ENCODE measurements at places on chromosomes 3 and 15.

- DNase-seq, result no peak
Observed at GRCh38 chr3:74789111-74789510, 174.7 kb upstream of the CNTN3 start.

GRCh38 chr3:17372362-17373210 is 369.8 kb downstream of the TBC1D5 start:
- DNase-seq, result no peak

DNA sequence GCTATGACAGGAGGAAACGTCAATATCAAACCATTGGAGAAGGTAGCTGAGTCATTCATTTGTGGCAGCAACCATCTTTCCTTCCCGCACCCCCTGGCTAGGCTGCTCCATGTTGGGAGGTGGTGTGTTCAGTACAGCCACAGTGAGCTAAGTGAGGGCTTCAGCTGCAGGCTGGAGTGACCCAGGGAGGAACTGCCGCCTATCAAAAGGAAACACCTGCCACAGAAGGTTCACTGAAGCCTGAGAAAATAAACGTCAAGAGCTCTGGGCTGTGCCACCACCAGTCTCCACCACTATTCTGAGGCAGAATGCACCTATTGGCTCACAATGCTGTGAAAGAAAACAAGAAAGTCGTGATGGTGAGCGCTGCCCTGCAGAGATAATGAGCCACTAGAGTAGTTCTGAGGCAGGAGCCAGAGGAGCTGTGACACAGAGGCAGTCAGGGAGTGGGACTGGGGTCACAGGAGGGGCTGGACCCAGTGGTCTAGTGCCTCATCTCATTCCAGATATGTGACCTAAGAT is 34.8 kb upstream of the CD47 start:
- no peak for DNase-seq

- no peak for DNase-seq
Observed at GRCh38 chr3:143216709-143217182, 97.2 kb downstream of the CHST2 start.

GRCh38 chr3:41448396-41448795 is 249.1 kb downstream of the CTNNB1 start:
- DNase-seq, result no peak

GRCh38 chr15:59879506-59880265 is 124.4 kb upstream of the FOXB1 start:
- DNase-seq, result no peak

GRCh38 chr3:102125994-102126368 is 276.7 kb downstream of the NFKBIZ start:
- DNase-seq, result no peak

- no peak for DNase-seq
Observed at GRCh38 chr15:39118510-39118909, 462.4 kb upstream of the THBS1 start.

DNA sequence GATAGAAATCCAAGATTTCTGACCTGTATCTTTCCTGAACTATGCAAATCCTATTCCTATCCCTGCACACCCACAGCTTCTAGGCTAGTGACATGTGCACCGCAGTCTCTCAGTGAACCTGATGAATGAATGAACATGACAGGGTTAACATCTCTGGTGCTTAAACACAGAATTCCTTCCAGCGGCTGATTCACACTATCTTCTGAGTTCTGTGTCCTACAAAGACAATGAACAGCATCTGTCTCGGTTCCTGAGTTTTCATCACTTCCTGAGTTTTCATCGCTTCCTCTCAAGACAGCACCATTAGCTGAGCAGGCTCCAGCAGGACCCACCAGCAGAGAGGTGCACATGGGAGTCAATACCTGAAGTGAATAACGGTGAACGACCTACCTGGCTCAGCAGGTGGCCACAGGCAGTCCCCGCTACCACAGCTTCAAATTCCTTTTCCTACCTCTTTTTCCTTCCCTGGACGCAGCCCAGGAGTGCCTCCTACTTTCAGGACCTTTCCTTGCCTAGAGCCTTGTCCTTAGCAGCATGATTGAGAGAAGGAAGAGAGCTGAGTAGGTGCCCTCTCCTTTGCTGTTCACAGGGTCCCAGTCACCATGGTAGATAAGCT is 113.5 kb downstream of the IGF2BP2 start:
- DNase-seq, result no peak

- no peak for DNase-seq
Observed at GRCh38 chr3:128081846-128082245, 29.6 kb downstream of the SEC61A1 start.

- DNase-seq, result no peak
Observed at GRCh38 chr3:97720417-97720816, 44.1 kb upstream of the ARL6 start.

- DNase-seq, result no peak
Observed at GRCh38 chr15:31352911-31353811, 26.5 kb downstream of the KLF13 start.

GRCh38 chr15:64767203-64767602 is 8.2 kb downstream of the RBPMS2 start:
- DNase-seq, result no peak

DNA sequence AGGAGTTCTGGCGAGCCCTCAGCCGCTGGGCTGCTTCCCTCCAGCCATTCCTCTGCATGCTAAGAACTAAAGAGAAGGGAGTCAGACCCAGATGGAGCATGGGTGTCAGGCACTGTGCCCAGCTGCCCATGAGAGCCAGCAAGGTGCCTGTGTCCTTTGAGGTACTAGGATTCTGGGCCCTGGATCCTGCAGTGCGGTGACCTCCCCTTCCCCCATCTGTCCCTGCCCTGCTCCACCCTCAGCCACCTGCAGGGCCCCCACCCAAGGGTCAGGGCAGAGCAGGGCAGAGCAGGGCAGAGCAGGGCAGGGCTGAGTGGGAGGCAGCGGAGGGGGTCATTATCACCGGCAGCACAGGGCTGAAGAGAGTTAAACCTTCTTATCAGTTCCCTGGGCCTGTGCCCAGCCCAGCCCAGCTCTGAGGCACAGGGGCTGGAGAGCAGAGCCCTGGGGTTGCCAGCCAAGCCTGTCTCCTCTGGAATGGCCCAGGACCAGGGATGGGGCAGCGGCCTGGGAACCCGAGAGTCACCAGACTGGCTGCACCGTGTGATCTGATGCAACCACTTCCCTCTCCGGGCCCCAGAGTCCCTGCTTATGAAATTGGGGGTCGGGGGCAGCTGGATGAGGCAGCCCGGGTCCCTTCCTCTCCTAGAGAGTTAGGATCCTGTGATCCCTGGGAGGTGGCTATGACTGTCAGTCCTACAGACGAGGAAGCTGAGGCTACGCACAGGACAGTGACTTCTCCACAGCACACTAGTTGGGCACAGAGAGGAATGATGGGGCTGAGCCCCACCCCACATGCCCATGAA is 17.3 kb downstream of the ZDHHC19 start:
- no peak for DNase-seq

DNA sequence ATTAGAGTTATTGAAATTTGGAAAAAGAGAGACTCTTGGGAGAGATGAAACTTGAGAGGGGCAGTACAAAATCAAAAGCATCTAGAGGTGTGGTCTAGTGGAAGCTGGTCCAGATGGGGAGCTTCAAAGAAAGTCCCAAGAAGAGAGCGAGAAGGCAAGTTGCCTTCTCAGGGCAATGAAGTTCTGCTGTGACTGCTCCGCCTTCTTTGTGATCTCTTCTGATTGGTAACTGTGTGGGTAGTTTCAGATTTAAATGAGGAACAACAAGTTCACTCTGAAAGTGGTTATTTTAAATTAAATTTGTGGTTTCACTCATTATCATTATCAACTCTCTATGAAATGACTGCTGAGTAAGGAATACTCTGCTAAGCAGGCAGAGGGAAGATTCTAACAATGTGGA is 233.3 kb downstream of the NLGN1 start:
- no peak for DNase-seq

- DNase-seq, result no peak
Observed at GRCh38 chr15:36682101-36682500, 102.7 kb downstream of the CDIN1 start.

- no peak for DNase-seq
Observed at GRCh38 chr3:154235330-154235729, 89.0 kb downstream of the DHX36 start.

DNA sequence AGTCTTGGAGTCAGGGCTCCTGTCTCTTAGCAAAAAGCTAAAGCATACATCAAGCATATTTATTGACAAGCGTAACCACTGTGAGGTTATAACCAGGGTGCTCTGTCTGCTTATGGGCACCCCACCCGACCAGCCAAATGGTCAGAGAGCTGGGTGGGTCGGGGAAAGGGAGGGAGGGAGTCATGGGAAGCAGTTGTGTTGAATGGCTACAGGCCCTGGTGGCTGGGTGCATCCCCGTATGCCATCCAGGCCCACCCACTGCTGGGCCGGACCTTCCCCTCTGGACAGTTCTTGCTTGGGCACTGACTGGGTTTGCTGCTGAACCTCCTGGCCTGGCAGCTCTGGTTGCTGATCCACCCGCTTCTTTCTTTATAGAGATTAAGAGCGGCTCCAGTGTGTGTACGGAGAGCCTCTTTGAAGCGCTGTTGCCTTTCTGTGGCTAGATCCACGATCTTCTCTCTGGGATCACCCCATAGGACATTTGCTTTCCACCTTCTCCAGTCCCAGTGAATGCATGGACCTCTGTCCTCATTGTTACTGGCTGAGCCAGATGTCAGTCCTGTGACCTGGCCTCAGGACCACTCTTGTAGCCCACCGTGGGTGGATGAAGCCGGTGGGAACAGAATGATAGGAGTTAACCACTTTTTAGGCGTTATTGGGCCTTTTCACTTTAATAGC is 59.6 kb downstream of the SMAD3 start:
- no peak for DNase-seq

- DNase-seq, result no peak
Observed at GRCh38 chr15:88255087-88255483, 1.5 kb downstream of the NTRK3 start.

DNA sequence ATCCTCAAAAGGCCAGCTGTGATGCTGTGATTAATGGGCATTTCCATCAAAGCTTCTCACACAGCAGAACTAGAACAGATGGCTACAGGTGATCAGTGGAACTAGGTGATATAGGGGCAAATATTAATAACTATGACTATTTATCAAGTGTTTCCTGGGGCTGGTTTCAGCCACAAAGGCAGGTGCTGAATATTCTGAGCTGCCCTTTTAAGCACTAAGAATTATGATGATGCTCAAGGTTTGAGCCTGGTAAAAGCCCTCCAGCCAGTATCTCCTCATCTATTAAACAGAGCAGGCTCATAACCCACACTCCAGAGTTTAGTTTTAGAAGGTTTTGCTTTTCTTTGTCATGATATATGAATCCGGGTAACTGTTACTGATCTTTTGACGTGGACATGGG is 129.5 kb upstream of the ACP3 start:
- no peak for DNase-seq

DNA sequence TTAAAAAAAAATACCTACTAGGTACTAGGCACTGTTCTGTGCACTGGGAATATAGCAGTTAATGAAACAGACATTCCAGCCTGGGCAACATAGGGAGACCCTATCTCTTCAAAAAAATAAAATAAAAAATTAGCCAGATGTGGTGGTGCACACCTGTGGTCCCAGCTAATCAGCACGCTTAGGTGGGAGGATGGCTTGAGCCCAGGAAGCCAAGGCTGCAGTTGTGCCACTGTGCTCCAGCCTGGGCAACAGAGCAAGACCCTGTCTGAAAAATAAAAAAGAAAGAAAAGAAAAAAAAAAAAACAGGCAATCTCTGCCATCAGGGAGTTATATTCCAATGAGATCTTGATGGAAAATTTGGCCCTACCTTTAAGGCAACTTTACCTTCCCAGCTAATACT is 115.1 kb upstream of the FLNB start:
- no peak for DNase-seq

DNA sequence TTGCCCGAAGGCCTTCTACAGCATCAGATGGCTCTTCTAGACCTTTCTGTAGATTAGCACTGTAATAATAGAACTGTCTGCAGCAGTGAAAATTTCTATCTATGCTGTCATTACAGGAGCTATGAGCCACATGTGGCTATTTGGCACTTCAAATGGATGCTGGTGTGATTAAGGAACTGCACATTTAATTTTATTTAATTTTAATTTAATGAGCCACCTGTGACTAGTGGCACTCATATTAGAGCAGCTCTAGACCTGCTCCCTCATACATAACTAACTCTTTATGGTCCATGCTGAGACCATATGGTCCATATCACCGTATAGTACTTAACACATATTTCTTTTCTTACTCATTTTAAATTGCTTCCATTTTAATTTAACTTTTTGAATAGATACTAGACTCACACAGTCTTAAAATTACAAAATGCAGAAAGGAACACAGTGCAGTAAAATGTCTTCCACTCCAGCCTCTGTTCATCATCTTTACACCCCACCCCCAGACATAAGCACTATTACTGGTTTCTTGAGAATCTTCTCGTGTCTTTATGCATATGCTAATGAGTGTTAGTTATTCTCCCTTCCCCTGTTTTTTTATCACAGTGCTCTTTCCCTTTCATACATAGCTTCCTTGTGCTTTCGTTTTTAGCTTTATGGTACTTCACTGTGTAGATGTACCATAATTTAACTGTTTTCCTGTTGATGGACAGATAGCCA is 9.6 kb downstream of the LSM3 start:
- DNase-seq, result no peak

- no peak for DNase-seq
Observed at GRCh38 chr15:38941399-38941953, 376.9 kb upstream of the RASGRP1 start.

- no peak for DNase-seq
Observed at GRCh38 chr15:43544266-43544665, 26.9 kb downstream of the MAP1A start.

GRCh38 chr3:115102046-115102445 is 45.0 kb downstream of the ZBTB20 start:
- DNase-seq, result no peak

DNA sequence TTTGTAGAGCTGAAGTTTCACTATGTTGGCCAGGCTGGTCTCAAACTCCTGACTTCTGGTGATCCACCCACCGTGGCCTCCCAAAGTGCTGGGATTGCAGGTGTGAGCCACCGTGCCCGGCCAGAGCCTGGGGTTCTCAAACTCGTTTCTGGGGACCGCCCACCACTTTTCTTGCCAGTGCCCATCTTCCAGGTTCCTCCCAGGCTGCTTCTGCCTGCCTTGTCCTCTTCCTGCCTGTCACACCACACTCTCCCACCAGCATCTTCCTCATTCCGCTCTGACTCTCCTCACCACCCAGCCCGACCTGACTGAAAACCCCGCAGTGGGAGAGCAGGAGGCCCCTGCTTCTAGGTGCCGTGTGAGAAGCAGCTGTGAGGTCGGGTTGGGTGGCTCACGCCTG is 3.1 kb upstream of the DYNLT2B start:
- DNase-seq, result no peak

GRCh38 chr3:33217866-33218445 is 654 bp downstream of the SUSD5 start:
- DNase-seq, result no peak
